ENCODE measurements at places on chromosomes 4 and X.

- DNase-seq = no peak
Observed at GRCh38 chr4:74230902-74231499, 73.1 kb downstream of the MTHFD2L start.

DNA sequence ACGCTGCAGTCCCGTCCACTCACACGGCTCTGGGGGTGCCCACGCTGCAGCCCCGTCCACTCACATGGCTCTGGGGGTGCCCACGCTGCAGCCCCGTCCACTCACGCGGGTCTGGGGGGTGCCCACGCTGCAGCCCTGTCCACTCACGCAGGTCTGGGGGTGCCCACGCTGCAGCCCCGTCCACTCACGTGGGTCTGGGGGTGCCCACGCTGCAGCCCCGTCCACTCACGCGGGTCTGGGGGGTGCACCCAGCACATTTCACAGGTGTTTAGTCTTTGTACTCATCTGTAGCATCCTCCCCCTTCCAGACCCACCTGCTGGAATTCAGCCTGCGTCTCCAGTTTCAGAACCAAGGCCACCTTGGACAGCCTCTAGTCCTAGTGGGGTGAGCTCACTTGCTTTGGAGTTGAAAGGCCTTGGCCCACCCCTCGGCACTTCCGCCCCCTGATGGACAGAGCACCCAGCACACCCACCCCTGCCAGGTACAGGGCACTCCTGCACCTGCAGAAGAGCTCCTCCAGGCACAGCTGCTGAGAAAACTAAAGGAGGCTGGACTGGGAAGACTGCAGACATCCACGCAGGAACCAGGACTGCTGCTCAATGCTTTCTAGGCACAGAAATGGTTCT is 73.0 kb downstream of the ABLIM2 start:
- no peak for DNase-seq

DNA sequence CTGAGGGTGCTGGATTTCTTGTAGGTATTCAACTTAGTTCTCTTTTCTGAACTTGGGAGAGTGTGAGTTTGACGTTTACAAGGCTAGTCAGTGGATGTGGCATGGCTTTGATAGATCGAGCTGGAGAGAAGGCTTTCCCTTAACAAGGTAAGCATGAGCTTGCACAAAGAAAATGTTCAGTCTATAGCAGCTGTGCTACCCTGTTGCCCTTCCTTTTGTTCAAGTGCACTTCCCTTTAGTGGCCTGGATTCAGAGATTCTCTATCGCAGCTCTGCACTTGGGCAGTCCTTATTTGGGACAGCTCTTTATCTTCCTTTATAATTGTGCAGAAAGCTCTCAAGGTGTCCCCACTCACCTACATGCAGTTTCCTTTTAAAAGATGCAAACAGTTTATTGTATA is 198.0 kb downstream of the ARHGAP24 start:
- no peak for DNase-seq

- no peak for DNase-seq
Observed at GRCh38 chr4:168882650-168883233, 127.3 kb downstream of the CBR4 start.

DNA sequence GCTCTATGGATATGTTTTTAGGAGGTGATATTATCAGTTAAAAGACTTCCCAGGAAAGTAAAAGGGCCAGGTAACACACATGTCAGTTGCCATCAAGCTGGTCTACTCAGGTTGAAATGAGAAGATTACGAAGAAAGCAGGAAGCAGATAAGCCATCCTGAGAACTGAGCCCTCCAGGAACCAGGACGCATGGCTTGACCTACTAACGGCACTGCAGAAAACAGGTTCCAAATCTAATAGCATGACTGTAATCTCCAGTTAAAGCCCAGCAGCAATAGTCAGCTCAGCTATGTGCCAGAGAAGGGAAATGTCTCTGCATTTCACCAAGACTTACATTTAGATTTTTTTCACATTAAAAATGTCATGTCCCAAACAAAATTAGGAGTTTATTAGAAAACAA is 77.9 kb downstream of the APBB2 start:
- no peak for DNase-seq

- DNase-seq = no peak
Observed at GRCh38 chrX:42948723-42949657, 171.0 kb upstream of the PPP1R2C start.

GRCh38 chrX:6904156-6904555 is 243.4 kb upstream of the STS start:
- no peak for DNase-seq

DNA sequence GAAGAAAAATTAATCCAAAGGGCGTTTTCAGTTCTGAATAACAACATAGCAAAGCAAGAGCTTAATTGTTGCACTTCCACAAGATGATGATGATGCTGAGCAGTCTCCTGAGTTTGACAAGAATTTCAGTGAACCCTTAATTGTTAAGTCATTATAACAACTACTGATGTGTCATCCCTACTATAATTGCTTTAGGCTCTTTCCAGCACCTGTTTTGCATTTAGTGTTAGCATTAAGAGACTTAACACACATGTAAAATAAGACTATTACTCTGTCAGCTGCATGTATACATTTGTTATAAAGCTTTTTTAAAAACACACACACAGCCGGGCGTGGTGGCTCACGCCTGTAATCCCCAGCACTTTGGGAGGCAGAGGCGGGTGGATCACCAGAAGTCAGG is 37.9 kb upstream of the GALNT7 start:
- DNase-seq = no peak

DNA sequence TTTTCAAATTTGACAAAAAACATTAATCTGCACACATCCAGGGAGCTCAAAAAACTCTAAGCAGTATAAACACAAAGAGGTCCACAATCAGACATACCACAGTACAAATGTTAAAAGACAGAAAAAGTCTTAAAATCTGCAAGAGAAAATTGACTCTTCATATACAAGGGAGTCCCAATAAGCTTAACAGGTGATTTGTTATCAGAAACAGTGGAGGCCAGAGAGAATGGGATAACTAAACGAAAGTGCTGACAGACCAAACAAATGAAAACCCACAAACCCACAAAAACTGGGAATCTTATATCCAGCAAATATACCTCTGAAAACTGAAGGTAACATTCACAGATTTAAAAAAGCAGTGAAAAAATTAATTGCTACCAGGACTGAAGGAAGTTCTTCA is 182.0 kb upstream of the PAQR3 start:
- no peak for DNase-seq

DNA sequence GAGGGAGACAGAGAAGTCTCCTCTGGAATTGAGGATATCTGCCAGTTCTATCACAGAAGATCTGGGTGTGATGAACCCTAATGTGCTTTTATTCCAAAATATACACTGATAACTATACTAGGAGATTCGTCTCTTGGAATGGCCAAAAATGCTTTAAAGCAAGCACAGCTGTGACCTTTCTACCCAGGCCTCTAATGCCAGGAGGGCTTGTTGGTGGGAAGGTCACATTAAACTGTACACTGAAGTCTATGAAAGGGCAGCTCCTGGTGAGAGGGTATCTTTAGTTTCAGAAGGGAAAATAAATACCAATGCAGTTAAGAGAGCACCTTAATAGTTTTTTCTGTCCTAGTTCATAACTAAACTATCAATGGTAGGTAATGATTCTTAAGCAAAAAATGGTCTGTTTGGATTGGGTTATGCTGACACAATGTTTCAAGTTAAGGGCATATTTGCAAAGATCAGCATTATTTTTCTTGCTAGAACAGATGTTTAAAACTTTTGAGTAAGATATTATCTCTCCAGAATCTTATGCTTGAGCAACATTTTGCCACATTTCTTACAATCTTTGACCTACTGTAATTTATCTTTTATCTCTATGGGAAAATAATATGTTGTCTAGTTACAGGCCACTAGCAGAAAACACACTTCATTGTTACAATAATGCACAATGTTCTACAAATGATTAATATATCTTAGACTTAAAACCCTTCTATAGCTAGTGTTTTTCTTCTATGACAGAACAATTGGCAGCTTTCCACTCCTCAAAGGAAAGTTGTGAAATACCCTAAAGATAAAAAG is 59.6 kb downstream of the SEC24D start:
- no peak for DNase-seq

DNA sequence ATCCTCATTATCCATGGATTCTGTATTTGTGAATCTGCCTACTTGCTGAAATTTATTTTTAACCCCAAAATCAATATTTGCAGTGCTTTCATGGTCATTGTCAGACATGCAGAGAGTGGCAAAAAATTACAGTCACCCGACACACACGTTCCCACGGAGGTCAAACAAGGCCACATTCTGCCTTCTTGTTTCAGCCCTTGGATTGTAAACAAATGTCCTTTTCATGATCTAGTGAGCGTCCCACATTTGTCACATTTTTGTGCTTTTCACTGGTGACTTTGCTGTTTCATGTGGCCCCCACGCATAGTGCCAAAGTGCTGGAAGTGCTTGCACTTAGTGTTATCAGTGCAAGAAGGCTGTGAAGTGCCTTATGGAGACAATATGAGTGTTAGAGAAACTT is 45.0 kb downstream of the SOD3 start:
- no peak for DNase-seq

DNA sequence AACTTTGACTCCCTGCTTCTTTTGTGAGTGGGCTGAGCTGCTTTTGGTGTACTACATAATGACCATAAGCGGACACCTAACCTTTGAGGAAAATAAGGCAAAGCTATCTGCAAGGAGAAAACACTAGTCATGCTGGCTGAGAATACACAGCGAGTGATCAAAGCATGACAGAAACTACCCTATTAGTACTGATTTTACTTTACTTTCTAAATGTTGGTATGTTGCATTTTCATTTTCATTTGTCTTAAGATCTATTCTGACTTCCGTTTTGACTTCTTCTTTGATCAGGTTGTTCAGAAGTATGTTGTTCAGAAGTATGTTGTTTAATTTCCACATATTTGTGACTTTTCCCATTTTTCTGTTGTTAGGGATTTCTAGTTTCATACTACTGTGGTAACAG is 361.1 kb downstream of the TRAM1L1 start:
- no peak for DNase-seq

- no peak for DNase-seq
Observed at GRCh38 chr4:83658806-83659205, 122.9 kb downstream of the GPAT3 start.

DNA sequence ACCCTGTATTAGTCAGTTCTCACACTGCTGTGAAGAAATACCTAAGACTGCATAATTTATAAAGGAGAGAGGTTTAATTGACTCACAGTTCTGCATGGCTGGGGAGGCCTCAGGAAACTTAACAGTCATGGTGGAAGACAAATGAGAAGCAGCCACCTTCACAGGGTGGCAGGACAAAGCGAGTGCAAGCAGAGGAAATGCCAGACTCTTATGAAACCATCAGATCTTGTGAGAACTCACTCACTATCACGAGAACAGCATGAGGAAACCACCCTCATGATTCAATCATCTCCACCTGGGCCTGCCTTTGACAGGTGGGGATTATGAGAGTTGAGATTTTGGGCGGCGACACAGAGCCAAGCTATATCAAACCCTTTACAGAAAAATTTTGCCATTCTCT is 722.4 kb downstream of the RAB28 start:
- DNase-seq = no peak

- DNase-seq = no peak
Observed at GRCh38 chrX:12469296-12469695, 321.9 kb upstream of the PRPS2 start.

DNA sequence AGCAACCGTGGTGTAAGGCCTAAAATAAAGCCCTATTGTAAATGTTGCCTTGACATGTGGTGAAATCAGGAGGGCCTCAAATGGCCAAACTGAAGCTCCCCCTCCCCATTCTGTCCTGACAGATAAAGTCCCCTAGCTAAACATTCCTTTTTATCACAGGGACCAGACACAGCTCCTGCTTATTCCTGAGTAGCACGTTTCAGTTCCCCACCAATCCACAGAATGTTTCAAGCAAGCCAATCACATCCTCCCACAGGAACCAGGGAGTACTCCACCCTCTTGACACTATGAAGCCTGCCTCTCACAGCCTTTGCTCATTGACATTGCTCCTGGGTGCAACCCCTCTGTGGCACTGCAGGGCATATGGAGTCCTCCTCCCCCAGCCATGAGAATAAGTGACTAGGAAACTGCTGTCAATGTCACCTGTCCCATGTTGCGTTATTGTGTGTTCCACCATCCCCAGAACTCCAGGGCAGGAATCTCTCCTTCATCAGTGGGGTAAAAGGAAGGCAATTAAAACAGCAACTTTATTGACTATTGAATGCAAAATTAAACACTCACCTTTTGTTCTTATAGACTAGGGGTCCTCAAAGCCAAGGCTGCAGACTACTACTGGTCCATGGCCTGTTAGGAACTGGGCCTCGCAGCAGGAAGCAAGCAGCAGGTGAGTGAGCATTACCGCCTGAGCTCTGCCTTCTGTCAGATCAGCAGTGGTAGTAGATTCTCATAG is 128.1 kb downstream of the COL25A1 start:
- no peak for DNase-seq

DNA sequence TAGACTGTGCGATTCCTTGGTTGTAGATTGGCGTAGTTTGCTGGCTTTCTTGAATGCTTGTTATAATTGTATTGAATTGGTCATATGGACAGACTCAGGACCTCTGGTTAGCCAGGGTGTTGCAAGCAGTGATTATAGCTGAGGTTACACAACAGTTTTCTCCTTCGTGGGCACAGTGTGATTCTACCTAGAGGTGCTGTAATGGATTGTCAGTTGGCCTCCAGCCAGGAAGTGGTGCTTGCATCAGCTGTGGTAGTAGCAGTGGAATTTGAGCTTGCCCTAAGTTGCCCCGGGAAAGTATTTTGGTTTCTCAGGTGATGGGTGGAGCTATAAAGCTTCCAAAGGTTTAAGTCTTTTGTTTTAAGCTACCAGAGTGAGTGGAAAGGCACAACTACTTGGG is 23.1 kb upstream of the GABRG1 start:
- DNase-seq = no peak

DNA sequence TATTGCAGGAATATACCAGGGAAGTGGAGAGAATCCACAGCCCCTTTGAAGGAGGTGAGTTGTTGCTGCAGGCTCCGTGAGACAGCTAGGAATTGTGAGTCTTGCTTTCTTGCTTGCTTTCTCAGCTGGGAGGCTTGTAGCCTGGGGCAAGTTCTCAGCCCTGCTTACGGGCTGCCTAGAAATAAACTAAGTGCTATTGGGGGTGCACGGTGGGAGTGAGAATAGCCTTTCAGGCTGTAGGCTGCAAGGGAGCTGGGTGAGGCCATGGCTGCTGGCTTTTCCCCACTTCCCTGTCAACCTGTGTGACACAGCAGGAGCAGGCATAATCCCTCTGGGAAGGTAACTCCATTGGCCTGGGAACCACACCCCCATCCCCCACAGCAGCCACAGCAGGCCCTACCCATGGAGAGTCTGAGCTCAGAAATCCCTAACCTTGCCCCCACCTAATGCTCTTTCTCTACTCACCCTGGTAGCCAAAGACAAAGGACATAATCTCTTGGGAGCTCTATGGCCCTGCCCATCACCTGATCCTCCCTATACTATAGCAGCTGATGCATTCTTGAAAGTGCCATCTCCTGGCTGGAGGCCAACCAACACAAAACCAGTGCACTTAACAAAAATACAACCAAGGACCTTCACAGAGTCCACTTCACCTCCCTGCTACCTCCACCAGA is 113.0 kb downstream of the MMRN1 start:
- no peak for DNase-seq

All from D721Med (cell line).